ENCODE measurements at places on chromosomes 7 and 10.

DNA sequence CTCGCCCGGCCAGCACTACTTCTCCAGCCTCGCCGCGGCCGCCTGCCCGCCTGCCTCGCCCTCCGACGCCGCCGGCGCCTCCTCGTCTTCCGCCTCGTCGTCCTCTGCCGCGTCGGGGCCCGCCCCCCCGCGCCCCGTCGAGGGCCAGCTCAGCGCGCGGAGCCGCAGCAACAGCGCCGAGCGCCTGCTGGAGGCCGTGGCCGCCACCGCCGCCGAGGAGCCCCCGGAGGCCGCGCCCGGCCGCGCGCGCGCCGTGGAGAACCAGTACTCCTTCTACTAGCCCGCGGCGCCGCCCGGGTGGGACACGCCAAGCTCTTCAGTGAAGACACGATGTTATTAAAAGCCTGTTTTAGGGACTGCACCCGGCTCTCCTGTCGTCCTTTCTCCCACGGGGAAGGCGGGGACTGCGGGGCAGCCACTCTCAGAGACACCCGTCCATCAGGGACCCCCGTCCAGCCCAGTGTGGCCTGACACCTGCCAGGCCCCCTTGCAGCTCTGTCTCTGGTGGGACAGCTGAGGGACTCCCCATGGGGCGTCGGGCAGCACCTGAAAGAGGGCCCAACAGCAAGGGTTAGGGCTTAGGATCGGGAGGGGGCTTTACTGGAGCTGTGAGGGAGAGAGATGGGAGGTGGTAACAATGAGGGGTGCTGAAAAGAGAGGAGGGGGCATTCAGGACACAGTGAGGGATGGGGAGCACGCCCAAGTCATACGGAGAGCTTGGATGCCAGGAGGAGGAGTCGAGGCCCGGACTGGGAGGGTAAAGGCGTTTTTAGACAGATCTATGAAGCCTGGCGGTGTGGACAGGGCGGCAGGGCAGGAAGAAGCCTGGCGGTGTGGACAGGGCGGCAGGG, 34.7 kb downstream of the SPDYE6 start:
- no peak for DNase-seq

DNA sequence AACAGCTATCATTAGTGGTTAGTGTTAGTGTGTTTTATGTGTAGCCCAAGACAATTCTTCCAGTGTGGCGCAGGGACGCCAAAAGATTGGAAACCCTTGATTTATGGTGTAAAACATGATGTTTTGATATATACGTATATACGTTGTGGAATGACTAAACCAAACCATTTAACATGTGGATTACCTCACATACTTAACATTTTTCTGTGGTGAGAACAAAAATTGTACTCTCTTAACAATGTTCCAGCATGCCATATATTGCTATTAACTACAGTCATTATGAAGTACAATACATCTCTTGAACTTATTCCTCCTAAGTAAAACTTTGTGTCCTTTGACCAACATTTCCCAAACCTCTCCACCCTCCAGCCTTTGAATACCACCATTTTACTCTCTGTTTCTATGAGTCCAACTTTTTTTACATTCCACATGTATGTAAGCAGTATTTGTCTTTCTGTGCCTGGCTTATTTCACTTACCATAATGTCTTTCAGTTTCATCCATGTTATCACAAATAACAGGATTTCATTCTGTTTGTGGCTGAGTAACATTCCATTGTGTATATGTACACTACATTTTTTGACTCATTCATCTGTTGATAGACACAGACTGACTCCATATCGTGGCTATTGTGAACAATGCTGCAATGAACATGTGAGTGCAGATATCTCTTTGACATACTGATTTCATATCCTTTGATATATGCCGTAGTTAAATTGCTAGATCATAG, 42.2 kb upstream of the MAGI2 start:
- no peak for DNase-seq

DNA sequence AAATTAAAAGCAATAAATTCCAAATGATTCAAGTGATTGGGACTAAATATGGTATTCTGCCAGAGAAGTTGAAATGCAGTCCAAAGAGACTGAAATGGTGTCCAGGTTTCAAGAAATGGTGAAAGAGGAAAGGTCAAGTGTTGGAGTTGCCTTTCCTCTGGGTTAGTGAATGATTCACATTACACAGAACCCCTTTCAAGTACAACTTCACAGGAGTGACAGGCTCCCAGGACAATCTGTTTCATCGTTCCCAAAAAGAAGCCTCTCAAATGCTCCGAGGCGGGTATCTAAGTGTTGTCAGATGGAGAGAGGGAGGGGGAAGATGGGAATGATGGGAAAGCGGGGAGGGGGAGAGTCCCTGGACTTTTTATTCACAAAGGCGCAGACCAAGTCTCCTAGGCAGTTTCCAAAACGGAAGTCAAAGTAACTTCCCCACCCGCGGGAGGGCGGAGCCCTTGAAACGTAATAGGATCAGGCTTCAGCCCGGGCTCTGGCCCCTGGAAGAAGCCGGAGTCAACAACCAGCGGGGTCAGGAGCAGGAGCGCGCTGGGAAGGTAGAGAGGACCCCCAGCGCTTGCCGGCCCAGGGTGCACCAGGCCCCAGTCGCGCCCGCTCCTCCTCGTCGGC, 754 bp downstream of the SLC25A13 start:
- peak; percentile 57 for DNase-seq

GRCh38 chr7:156751319-156751718, 110.7 kb downstream of the RNF32 start:
- DNase-seq, result peak; percentile 10

DNA sequence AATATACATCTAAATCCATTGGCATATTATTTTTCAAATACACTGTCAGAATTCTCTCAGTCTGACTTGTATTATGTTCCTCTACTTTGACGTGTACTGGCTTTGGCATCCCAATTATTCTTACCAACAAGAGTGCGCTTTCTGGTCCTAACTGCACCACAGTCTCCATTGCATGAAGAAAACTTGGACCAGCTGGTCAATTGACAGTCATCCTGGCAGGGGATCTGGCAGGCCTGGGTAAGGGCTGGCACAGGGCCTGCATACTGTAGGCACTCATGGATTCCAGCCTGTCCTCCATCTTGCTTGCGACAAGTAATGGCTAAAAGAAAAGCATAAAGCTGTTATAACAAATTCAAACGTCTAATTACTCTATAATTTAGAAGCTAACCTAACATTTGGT, 384.9 kb downstream of the THSD7A start:
- no peak for DNase-seq

- DNase-seq, result no peak
Measured at GRCh38 chr7:142720986-142721385, 28.3 kb upstream of the PRSS1 start.

DNA sequence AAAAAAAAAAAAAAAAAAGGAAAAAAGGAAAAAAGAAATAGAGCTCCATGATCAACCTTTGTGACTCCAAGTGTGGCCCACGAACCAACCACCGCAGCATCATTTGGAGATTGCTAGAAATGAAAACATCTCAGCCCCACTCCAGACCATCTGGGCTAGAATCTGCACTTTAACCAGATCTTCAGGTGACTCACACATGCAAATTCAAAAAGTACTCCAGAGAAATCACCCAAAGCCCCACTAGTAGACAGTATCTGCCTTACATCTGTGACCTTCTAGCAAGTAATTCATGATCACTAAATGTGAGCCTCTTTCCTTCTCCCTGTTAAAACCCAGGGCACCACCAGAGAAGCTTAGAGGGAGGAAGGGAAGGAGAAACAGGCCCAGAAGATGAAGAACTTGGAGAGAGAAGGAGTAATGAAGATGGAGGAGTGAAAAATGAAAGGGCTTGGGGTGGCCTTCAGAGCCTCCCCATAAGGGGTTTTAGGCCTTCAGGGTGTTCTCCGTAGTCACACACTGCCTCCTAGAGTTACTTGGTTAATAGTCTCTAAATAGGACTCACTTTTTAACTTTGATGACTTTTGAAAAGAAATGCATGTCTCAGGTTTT, 94.0 kb downstream of the SLC37A3 start:
- no peak for DNase-seq

DNA sequence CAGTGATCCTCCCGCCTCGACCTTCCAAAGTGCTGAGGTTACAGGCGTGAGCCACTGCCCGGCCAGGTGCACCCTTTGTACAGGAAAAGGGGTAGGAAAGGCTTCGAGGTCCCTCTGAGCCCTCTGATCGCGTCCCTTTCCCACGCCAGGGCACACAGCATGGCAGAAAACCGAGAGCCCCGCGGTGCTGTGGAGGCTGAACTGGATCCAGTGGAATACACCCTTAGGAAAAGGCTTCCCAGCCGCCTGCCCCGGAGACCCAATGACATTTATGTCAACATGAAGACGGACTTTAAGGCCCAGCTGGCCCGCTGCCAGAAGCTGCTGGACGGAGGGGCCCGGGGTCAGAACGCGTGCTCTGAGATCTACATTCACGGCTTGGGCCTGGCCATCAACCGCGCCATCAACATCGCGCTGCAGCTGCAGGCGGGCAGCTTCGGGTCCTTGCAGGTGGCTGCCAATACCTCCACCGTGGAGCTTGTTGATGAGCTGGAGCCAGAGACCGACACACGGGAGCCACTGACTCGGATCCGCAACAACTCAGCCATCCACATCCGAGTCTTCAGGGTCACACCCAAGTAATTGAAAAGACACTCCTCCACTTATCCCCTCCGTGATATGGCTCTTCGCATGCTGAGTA, 871 bp downstream of the POP7 start:
- no peak for DNase-seq

Measured in stimulated activated CD4-positive, alpha-beta T cell treated with anti-CD3 and anti-CD28 coated beads, Interleukin-4, amount 100 ng/mL, for 1 hour (primary cell).